ENCODE measurements at places on chromosomes 3 and 15.

- DNase-seq = no peak
Observed at GRCh38 chr3:45135959-45136358, 10.2 kb downstream of the CDCP1 start.

DNA sequence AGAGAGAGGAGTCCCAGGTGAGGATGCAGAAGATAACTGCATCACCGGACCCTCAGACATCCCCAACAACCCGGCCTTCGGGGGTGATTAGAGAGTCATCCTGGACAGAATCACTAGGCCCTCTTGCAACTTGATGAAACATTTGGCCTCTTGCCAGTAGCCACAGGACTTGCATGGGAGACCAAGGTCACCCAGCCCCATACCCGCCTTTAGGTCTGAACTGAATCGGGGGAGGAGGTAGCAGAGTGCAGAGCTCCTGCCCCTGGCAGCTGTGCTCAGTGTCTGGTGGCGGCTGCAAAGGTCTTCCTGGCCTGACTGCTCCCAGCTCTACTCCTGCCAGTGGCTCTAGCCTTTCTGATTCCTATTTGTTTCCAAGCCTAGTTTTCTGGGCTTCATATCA, 12.4 kb downstream of the PIF1 start:
- no peak for DNase-seq

GRCh38 chr3:57777774-57778173, 21.7 kb downstream of the SLMAP start:
- no peak for DNase-seq

- peak; percentile 100 for DNase-seq
Observed at GRCh38 chr3:177478170-177478867, 281.0 kb upstream of the TBL1XR1 start.

Data from AG04449 (cell line).